ENCODE measurements at places on chromosomes 6 and 20.
A peak's percentile ranks its signal among the peaks of the same experiment; 100 is the strongest.

- no peak for DNase-seq
Measured at GRCh38 chr6:50846144-50846851, 27.6 kb downstream of the TFAP2B start.

DNA sequence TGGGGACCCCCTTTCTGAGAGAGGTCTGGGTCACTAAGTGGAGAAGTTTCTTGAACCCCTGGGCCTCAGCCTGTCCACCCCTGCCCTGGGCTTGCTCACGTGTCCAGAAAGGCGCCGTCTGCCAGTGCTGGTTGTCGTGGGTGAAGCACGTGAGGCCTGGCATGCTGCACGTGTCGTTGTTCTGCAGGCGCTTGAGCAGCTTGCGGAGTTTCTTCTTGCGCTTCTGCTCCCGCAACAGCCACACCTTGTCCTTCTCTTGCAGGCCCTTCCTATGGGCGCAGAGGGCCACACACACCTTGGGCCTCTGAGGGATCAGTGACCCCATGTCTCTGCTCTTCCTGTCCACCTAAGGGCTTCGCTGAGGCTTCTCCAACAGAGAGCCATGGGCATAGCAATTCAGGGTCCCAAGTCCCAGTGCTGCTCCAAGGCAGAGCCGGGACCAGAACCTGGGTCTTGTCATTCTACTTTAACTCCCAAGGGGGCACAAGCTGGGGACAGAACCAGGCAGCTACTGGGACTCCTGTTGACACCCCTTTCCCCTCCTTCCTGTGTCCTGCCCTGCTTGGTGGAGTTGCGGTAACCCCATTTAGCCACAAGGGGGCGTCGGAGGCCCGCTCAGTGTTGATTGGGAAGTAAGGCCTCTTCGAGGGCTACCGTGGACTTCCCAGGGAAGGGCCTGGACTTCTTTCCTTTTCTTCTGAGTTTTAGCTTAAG is 121.8 kb downstream of the SULF2 start:
- DNase-seq: peak; percentile 80

GRCh38 chr20:2991532-2991931 is 51.9 kb upstream of the GNRH2 start:
- DNase-seq: no peak

GRCh38 chr6:49551866-49552129 is 1.3 kb downstream of the C6orf141 start:
- DNase-seq: no peak

- no peak for DNase-seq
Measured at GRCh38 chr20:63919130-63919529, 24.2 kb downstream of the DNAJC5 start.

- DNase-seq: peak; percentile 42
Measured at GRCh38 chr6:112592159-112592558, 245.0 kb downstream of the RFPL4B start.

- no peak for DNase-seq
Measured at GRCh38 chr6:109303640-109304283, 78.5 kb downstream of the CD164 start.

GRCh38 chr6:166417285-166417691 is 34.5 kb upstream of the MPC1 start:
- no peak for DNase-seq

DNA sequence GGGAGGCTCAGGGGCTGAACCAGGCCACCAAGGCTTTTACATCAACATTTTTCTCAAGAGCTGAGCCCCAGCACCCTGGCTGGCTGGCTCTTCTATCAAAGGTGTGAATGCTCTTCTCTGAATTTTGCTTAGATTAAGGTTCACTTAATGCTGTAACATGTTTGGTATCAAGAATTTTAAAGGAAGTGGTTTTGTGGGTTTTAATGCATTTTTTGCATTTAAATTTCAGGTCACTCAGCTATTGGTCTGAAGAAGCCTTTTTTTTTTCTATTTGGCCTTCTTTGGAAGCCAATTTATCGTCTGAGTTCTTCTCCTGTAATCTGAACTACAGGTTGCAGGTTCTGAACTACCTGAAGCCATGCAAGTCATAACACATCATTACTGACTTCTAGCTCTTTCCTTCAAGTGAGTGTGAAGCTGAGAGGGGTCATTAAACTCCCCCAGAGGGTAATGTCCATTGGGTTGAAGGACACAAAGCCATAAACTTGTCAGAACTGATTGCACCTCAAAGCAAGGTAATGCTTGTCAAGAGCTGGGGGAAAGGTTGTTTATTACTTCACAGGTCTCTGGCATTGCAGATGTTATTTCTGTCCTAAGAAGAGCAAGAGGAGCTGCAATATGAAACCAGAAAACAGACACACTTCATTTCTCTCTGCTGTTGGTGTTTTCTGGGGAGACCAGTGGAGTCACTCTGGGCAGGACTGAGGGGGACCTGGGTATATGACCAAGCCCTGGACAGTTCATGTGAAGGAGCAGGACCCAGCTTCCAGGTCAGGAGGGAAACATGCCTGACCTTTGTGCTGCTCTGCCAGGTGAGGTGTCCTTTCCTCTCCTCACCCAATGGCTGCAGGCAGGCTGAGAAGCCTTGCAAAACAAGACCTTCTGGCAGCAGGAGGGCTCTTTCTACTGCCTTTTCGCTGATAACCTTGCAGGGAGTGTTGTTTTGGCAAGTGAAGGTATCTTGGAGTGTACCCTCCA is 26.1 kb upstream of the NEDD9 start:
- no peak for DNase-seq

GRCh38 chr6:143673669-143674068 is 4.1 kb upstream of the PHACTR2 start:
- peak; percentile 89 for DNase-seq

GRCh38 chr6:123094795-123095194 is 98.8 kb downstream of the CLVS2 start:
- DNase-seq: no peak

- DNase-seq: no peak
Measured at GRCh38 chr20:35150846-35151579, 3.9 kb upstream of the EDEM2 start.

DNA sequence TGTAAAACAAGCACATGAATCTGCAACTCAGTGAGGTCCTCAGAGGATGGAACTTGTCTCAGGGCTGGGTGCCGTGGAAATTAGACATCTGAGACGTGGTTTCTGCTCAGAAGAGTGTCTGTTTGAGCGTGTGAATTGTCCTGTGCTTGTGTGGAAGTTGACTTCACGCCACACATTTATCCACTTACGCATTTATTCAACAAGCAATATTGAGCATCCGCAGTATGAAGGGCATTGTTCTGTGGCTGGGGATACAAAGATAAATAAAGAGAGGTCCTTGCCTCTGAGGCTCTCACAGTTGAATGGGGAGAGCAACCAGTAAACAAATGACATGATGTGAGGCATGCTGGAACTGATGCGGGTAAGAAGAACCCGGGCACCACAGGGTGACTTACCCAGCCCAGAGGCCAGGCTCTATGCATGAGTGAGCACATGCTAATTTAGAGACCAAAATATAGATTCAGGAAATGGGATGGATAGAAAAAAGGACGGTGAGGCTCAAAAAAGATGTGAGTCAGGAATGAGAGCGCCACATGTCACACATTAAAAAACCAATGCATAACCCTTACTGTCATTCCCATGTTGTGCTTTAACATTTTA is 60.4 kb downstream of the SOBP start:
- DNase-seq: no peak

DNA sequence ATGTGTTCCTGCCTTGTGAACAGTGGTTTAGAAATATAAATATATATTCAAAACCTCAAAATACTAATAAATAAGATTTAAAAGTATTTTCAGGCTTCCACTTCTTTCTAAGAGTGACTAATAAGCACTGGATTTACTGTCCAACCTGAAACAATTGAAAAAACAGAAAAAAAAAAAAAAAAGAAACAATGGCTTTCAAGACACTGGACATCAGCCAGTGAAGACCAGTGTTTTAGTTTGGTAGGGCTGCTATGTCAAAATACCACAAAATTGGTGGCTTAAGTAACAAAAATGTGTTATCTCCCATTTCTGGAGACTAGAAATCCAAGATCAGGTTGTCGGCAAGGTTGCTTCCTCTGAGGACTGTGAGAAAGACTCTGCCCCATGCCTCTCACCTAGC is 101.4 kb upstream of the PDE7B start:
- peak; percentile 79 for DNase-seq

GRCh38 chr20:63223121-63223825 is 7.3 kb upstream of the YTHDF1 start:
- peak; percentile 42 for DNase-seq
